A549 (cell line): ENCODE measurements at places on chromosomes 12 and 14.
A peak's percentile ranks its signal among the peaks of the same experiment; 100 is the strongest.

- DNase-seq, result no peak
Measured at GRCh38 chr14:23895480-23895879, 58.1 kb upstream of the DHRS4 start.

- no peak for DNase-seq
Measured at GRCh38 chr12:27460471-27460978, 14.0 kb downstream of the SMCO2 start.

GRCh38 chr12:115012861-115013235 lies 328.9 kb upstream of the TBX3 start:
- DNase-seq, result no peak

- DNase-seq, result no peak
Measured at GRCh38 chr14:40099316-40099715, 667.1 kb upstream of the FBXO33 start.

DNA sequence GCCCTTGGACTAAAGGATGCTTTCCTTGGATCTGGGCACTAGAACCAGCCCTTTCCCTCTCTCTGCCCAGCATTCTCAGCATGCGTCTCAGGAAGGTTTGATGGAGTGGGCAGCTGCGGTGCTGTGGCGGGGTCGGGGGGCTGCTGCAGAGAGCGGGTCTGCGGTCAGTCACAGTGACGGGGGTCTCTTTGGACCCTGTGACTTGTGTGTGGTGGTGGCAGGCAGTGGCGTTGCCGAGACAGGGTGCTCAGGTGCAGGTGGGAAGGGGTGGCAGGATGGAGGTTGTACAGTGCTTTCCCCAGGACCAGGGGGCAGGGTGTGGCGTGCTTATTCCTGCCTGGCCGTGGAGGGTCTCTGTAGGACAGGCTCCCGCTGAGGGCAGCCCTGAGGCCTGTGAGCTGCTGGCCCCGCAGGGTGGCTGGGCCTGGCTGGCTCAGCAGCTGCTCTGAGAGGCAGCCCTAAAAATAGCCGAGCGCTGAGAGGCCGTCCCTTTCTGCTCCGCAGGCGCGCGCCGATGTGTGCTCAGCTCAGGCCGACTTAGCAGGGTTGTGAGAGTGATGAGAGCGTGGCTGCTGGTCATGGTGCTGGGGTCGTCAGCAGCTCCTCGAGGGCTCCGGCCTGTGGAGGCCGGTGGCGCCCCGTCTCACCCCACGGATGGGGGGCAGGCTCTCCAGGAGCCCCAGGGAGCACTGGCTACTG lies 9.7 kb downstream of the PACS2 start:
- DNase-seq, result no peak

- DNase-seq, result no peak
Measured at GRCh38 chr12:48813465-48814261, 4.6 kb upstream of the CACNB3 start.

- no peak for DNase-seq
Measured at GRCh38 chr14:74667758-74668157, 45.1 kb downstream of the AREL1 start.

DNA sequence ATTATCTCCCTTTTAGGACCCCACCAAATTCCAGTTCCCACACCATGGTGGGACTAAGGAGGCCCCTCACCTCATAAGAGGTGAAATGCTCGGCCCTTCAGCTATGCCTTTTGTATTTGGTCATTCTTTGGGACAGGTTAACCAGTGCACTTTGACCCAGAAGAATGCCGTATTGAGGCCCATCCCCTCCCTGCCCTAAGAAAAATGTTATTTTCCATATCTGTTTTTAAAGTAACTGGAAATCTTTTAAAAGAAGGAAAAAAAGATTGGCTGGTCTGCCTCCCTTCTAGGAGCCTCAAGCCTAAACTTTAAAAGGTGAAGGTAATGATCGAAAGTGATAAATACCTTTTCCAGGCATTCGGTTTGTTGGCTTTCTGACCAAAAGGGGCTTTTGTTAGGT lies 5.7 kb upstream of the HOXC13 start:
- no peak for DNase-seq

DNA sequence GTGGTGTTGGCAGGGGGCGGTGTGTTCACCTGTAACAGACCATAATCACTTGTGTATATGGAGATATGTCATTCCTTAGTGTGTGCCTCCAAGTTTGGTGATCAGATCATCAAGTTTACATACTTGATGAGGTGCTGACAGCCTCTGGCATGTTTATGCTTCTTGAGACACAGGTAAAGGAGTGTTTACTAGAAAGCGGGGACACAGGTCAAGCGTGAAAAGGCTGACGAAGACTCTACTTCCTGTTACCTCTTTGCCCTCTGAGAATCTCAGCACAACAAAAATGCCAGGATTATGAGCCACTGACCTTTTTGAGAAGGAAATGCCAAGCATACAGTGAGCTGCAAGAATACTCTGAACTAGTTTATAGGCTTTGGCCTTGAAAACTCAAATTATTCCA lies 29.6 kb downstream of the PRDM4 start:
- DNase-seq, result no peak

DNA sequence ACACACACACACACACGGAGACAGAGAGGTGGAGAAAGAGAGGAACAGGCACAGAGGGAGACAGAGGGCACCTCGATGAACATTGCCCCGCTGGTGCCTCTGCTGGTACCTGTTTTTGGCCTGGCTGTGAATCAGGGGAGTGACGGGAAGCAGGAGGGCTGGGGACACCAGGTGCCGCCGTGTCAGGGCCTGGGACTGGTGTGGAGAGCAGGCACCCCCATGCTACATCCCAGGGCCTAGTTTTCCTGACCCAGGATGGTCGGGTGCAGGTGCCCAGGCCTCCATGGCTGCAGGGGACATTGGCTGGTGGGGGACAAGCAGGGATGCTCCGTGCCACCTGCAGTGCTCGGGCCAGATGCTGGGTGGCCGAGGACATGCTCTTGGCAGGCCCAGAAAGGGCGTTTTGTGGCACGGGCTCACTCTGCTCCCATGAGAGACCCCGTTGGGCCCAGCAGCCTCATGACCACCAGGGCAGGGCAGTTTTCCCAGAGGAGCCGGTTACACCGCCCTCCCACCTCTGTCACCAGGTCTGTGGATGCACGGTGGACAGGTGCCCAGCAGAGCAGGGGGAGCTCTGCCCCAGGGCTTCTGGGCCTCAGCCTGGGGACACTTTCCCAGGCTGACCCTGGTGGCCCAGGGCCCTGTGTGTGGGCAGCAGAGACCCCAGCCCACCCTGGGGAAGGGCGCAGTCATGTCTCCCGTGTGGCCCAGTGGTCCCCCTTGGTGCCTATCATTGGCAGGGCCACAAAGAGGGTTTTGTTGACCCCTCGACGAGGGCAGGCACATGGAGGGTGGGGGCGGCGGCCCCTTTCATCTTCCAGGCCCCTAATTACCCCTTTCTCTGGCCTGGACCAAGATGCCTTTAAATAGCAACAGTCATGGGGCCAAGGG lies 207.5 kb upstream of the RTL1 start:
- DNase-seq, result peak; percentile 14

DNA sequence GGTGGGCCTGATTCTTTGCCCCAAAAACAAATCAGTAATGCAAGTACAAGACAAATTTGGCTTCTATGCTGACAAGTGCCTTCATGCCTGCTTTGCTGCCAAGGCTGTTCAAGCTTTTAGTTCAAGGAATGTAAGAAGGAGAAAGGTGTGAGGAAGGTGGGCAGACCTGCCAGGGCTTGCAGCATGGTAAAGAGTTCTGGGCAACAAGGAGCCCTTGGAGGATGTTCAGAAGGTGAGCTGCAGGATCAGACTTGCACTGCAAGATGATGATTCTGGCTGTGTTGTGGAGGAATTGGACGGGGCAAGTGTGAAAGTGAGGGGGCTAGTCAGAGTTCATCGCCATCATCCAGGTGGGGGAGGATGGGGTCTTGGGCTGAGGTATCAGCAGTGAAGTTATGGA lies 167.9 kb downstream of the NUAK1 start:
- no peak for DNase-seq

DNA sequence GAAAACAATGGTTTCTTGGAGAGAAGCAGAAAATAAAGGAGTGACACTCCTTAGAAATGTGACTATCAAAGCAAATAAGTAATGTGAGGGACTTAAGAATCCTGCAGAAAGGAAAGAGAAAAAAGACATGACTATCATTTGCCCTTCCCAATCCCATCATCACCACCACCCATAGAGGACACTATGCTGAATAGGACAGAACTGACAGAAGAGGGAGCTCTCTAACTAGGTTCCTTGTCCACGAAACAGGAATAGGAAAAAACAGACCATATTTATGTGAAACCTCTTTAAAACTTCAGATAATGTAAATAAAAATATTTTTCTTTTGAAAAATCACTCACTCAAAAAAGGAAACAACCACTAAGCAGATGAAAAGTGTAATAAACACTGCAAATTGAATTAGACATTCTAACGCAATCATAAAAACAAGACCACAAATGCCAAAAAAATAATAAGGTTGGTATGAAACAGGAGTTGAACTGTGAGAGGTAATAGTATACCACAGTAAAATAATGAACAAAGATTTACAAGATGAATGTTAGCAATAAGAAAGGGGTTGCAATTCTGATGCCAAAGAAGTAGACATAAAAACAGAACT lies 24.1 kb downstream of the KLRD1 start:
- peak; percentile 59 for DNase-seq

DNA sequence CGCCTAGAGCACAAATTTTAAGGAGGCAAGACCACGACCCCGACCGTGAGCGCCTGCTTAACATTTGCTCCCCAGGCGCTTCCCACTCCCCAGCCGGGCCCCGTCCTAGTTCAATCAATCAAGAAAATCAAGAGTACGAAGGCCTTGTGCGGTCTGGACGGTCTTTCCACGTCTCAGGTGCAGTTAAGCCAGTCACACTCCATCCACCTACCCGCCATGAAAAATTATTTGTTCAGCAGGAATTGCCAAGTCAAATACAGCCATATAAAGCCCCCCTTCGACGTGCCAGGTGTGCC lies 603 bp upstream of the LRR1 start:
- no peak for DNase-seq

GRCh38 chr12:3168223-3169221 lies 91.3 kb downstream of the TSPAN9 start:
- peak; percentile 88 for DNase-seq

DNA sequence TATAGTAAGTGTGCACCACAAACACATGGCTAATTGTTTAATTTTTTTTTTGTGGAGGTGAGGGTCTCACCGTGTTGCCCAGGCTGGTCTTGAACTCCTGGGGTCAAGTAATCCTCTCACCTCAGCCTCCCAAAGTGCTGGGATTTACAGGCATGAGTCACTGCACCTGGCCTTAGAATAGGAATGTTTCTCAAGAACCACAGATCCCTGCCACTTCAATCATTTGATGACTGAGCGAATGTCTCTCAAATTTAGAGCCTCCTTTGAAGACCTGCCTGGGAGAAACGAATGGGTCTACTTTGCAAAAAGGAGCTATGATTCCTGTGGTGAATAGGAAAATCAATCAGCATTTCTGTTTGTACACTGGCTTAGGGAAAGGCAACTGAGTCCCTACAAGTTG lies 33.5 kb upstream of the CHST11 start:
- DNase-seq, result no peak

GRCh38 chr12:64192644-64193444 lies 29.3 kb downstream of the KICS2 start:
- no peak for DNase-seq

DNA sequence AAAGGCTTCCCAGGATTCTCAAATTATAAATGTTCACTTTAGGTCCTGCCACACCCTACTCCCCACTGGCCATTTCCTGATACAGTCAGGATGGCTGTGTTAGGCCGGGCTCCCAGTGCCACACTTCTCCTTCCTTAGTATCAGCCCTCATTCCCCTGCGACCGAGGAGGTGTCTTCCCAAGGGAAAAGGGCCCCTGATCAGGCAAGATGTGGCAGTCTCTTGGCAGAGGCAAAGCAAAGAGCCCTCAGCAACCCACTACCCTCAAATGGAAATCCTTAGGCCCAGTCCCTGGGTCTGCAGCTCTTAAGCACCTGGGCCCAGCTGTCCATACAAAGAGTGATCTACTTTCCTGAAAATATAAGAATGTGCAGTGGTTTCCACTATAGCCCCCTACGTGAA lies 96.5 kb upstream of the VASH1 start:
- no peak for DNase-seq

DNA sequence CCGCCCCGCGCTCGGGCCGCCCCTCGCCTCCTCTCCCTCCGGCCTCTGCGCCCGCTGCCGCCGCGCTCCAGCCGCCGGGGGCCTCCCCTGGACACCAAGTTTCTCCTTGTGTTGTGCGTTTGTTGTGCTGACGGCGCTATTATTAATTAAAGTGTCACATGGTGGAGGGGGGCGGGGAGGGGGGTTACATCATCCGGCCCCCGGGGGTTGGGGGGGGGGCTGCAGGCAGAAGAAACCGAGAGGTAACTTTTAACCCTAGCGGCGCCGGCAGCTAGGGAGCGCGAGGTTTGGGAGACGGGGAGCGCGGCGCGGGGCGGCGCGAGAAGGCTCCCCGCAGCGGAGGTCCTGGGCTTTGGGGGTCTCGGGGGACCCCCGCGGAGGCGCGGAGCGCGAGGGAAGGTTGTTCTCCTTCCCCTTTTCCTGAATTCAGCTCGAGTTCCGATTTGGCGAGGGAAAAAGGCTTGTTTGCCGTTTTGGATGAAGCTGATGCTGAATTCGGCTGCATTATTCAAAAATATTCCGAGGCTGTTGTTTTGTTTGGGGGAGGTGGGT lies at the start of gene HRK:
Gene HRK, minus strand, starts transcription at position 117 of the 552 bp plus-strand sequence. CDS start 134 bp downstream, outside the sequence.
- no peak for DNase-seq

- DNase-seq, result no peak
Measured at GRCh38 chr12:3809357-3810015, 56.6 kb upstream of the CRACR2A start.

DNA sequence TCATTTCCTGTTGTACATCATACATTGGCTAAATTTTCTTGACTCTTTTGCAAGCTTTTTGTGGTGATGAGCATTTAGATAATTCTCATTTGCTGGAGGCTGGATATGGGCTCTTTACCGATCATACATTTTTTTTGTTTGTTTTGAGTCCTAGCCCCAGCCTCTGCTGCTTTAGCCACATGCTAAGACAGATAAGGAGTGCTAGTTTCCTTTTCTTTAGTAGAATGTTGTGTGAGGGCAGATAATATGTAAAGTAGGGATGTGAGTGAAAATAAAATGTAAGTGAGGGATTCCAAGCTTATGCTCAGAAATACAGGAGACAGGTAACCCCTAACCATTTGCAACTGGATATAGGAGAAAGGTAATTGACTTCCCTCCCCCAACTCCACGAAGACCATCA lies 405.7 kb downstream of the TRHDE start:
- no peak for DNase-seq

DNA sequence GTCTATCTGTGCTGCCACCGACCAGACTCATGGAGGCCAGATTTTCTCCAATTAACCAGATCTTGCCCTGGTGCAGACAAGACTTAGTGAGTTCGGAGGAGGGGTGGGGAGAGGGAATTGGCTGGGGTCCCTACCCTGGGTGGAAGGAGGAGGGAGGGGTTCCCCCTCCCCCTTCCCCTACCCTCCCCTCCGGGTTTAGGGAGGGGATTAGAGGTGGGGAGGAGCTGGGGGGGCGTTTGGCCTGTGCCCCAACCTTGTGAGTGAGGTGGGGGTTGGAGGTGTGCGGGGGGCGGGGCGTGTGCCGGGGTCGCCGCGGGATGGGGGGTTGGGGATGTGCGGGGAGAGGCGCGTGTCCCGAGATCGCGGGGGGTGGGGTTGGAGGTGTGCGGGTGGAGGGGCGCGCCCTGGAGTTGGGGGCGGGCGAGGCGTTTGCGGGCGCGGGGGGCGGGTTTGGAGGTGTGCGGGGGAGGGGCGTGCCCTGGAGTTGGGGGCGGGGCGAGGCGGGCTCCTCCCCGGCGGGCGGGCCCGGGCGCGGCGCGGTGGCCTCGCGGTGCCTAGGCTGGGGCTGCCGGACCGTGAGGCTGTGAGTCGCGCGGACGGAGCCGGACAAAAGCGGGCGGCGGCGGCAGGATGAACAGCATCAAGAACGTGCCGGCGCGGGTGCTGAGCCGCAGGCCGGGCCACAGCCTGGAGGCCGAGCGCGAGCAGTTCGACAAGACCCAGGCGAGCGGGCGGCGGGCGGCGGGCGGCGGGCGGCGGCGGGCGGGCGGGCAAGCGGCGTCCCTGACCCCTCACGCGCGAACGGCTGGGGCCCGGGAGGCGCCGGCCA lies at the start of gene HIP1R:
Gene HIP1R, plus strand, starts transcription at position 537 of the 829 bp plus-strand sequence. Its CDS starts 94 bp downstream, at position 631.
- DNase-seq, result peak; percentile 50
